ENCODE measurements at places on chromosomes 2 and 18. TPM values are rescaled to one million over a fixed set of nuclear protein-coding genes. Genes with fewer than 3 reads are reported as not detected.

Gene SERPINB12
- not detected for total RNA-seq

Gene ARL5A
- total RNA-seq: 95.9 TPM

Gene C18orf32
- total RNA-seq: 37.9 TPM

Gene DSG3
- total RNA-seq: not detected

Gene TUBA3E
- not detected for total RNA-seq

Gene SERPINB4
- not detected for total RNA-seq

Gene IGFBP2
- 663 TPM for total RNA-seq

Gene NABP1
- total RNA-seq: 74.4 TPM

Gene TBR1
- not detected for total RNA-seq

Gene ARHGEF4
- 6.9 TPM for total RNA-seq

Gene ARHGAP15
- 26.2 TPM for total RNA-seq

Gene GPR75
- 3.1 TPM for total RNA-seq

Gene PLEK
- total RNA-seq: 32.9 TPM

Gene SLC30A3
- total RNA-seq: 1.8 TPM
